ENCODE measurements at places on chromosomes 3 and 15. TPM values are rescaled to one million over a fixed set of nuclear protein-coding genes. Genes with fewer than 3 reads are reported as not detected.

DNA sequence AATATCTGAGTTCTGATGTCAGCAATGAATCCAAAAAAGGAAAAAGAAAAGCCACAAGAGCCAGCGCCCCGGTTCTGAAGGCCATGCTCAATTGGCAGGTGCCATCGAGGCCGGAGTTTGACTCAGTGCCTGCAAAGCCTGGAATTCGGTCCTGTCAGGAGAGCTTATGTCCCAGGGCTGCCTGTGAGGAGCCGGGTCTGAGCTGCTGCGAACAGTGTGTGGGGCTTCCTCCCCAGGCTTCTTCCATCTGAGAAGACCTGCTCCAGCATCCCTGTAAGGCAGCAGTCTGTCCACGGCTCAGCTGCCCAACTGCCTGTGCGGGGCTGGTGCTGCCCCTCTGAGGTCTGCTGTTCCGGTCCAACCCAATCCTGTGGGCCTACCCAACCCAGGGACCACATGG lies 46.1 kb downstream of the ROPN1B start:
- no peak for DNase-seq

DNA sequence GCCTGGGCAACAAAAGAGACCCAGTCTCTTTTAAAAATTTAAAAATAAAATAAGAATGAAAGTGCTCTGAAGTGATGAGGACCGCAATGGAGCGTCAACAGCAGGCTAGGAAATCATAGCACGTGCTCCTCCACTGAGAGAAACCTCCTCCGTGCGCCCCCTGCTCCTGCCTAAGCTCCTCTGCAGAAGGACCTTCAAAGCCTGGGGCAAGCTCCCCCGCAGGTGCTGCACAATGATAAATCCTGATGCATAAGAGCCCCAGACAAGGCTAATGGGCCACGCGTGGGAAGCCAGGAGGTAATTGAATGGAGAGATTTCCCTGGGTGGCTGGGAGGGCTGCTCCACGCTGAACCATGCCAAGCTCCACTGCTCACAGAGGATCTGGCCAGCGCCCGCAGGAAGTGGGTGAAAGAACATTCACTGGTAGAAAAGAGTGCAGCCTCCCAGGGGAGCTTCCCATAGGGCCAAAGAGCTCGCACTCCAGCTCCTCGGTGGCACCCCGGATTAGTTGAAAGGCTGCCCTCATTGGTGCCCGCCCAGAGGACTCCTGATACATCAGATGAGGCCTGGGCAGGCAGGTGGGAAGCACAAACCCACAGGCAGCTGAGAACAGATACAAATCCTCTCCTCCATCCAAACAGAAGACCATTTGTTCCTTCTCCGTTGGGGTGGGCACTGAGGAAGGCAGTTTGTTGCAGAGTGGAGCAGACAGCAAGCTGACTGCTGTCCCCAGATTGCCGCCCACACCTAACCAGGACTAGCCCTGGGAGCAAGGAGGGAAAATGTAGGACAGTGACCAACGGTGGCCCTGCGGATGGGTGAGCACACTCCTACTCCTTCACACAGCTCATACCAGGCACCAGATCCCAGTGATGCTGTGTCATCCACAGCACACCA lies 52.5 kb downstream of the CPN2 start:
- DNase-seq = no peak

DNA sequence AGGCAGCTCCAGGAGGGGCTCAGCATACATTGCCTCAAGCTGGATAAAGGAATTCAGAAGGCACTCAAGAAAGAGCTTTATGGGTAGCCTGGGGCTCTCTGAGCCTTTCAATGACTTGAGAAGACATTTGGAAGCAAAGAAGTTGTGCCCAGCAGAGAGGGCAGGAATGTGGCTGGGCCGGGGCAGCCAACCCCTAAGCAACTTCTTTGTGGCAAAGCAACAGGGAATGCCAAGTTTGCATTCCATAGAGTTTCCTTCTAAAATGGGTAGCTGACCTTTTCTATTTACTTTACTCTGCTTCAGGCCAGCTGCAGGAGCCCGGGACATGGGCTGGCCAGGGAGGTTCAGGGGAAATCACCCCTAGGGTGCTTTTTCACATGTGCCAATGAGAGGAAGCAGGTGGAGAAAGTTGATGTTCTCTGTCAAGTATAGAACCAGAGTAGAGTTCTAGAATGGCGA lies 45.6 kb downstream of the CCDC12 start:
- no peak for DNase-seq

DNA sequence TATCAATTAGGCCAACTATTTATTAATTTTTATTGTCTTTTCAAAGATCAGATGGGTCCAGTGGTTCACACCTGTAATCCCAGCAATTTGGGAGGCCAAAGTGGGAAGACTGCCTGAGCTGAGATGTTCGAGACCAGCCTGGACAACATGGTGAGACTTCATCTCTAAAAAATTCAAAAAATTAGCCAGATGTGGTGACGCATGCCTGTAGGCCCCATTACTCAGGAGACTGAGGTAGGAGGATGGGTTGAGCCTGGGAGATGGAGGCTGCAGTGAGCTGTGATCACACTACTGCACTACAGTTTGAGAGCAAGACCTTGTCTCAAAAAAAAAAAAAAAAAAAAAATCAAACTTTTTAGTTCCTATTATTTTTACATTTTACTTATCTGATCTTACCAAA lies 8.2 kb downstream of the AP3S2 start:
- no peak for DNase-seq

DNA sequence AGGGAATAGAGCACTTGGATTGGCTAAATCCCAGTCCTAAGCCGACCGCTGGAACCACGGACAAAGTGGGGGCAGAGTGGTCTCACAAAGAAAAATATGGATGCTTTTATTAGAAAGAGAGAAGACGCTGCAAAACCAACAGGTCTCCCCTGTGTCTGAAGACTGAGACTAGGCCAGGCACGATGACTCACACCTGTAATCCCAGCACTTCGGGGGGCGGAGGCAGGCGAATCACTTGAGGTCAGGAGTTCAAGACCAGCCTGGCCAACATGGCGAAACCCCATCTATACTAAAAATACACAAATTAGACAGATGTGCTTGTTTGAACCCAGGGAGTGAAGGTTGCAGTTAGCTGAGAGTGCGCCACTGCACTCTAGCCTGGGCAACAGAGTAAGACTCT lies 61.8 kb downstream of the ZDHHC19 start:
- DNase-seq = no peak

- DNase-seq = no peak
Observed at GRCh38 chr3:139016430-139017048, 4.2 kb downstream of the PRR23B start.

- DNase-seq = no peak
Observed at GRCh38 chr3:141320399-141321108, 47.8 kb upstream of the ZBTB38 start.

GRCh38 chr3:61872077-61872706 lies 310.8 kb downstream of the PTPRG start:
- no peak for DNase-seq

DNA sequence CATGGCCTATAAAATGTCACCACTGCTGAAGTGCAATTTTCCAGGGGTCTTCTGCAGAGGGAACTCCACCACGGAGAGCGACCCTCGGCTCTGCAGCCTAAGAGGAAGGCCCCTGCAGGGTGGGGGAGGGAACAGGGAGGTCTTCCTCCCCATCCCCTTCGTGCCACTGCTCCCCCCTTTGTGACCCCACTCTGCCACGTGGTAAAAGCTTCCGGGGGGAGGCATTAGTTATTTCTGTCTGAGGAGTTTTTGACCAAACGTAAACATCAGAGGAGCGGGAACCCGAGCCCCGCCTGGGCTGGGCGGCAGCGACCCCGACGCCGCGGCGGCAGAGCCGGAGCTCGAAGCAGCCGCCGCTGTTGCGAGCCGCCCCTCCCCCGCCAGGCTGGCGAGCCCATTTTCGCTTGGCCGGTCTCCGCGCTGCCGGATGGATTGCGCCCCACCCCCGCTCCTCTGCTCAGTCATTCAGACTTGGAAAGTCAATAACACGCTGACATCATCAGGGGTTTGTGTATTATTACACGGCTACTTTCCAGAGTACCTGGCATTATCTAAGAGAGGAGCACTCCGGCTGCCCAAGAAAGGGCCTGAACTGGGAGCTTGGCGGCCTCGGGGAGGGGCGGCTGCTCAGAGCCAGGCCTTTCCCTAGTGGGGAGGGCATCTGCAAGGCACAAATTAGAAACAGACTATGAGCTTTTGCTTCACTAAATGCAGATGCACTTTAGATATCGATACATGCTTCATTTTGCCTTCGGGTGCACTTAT lies 162.5 kb upstream of the TBL1XR1 start:
- peak; percentile 98 for DNase-seq

- DNase-seq = no peak
Observed at GRCh38 chr15:71396536-71397125, 281.4 kb downstream of the THSD4 start.

GRCh38 chr3:97430601-97431000 lies 334.0 kb upstream of the ARL6 start:
- DNase-seq = no peak

- no peak for DNase-seq
Observed at GRCh38 chr3:9721015-9721699, 10.4 kb upstream of the BRPF1 start.

- no peak for DNase-seq
Observed at GRCh38 chr3:188842639-188843038, 329.1 kb upstream of the TPRG1 start.

Gene SLC9A9
- 9.3 TPM for total RNA-seq

Gene TRIM42
- total RNA-seq = not detected

Gene TMC3
- not detected for total RNA-seq

Gene HHLA2
- not detected for total RNA-seq

Gene NKTR
- 21.2 TPM for total RNA-seq

Gene RPL39L
- 5.9 TPM for total RNA-seq
